Occipital lobe (tissue), 3 donors: ENCODE measurements at places on chromosomes 3 and 15. TPM values are rescaled to one million over a fixed set of nuclear protein-coding genes. Genes with fewer than 3 reads are reported as not detected.

Gene SLC7A14
- 7.0 TPM for total RNA-seq

Gene TICRR
- 0.62 TPM for total RNA-seq

Gene SI
- total RNA-seq = not detected

Gene SEMA3B
- total RNA-seq = 2.3 TPM

Gene CCDC39
- total RNA-seq = 0.62 TPM

Gene DAZL
- total RNA-seq = not detected

Gene ACSBG1
- 5.0 TPM for total RNA-seq

Gene LINGO1
- total RNA-seq = 45.7 TPM

Gene VWA5B2
- total RNA-seq = 0.31 TPM

Gene CEP97
- 69.6 TPM for total RNA-seq
